ENCODE measurements at places on chromosomes 3 and 15. TPM values are rescaled to one million over a fixed set of nuclear protein-coding genes. Genes with fewer than 3 reads are reported as not detected.

The GP5 gene
- 0.10 TPM for polyA plus RNA-seq

The SKOR1 gene
- 0.02 TPM for polyA plus RNA-seq

- no peak for DNase-seq
Observed at GRCh38 chr3:184481984-184482671, 79.5 kb upstream of the EPHB3 start.

DNA sequence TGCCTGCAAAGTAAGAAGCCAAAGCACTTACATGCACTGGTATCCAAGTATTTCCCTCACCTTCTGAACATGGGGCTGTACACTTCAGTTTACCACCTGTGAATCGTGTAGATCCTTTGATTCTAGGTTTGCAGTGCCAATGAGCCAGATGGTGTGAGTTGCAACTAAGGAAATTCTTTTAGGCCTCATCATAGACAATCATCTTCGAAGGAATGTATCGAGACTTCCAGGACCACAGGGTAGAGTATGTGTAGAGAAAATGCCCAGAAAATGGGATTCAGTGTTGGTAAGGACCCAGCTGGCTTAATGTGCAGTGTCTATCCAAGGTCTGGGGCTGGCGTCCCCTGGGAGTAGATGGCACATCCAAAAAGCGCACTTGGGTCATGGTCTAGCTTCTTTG is 323.2 kb upstream of the TPM1 start:
- no peak for DNase-seq
